ENCODE measurements at places on chromosomes 7 and 10.

GRCh38 chr10:132059760-132060508 is 5.8 kb upstream of the JAKMIP3 start:
- DNase-seq: no peak

DNA sequence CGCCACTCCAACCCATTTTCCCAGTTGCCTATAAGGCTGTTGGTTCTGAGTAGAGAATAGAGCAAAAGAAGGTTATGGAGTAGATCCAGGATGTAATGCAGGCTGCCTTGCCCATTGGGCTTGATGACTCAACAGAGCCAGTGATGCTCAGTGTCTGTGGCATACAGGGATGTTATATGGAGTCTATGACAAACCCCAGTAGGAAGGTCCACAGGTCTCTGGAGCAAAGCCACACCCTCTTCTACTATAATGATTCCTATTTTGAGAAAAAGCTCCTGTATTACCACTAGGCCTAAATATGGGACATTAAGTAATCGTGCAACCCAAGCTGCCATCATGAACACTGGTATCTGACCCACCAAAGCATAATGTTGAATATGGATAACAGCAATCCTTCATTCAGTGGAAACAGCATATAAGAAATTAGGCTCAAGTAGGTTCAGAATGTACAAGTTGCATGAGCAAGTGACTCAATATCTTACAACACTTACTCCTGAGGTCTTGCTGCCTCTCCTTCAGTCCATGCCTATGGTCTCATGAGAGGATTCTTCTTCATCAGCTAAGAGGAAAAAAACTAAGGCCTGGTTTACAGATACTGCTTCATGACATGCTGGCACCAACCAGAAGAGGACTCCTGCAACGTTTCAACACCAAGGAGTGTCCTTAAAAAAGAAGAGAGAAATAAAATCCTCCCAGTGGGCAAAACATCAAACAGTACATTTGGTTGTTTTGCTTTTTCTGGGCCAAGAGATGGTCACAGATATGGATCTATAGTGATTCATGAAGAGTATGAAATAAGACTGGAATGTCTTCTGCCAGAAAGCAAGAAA is 14.8 kb upstream of the FHIP2A start:
- DNase-seq: no peak

DNA sequence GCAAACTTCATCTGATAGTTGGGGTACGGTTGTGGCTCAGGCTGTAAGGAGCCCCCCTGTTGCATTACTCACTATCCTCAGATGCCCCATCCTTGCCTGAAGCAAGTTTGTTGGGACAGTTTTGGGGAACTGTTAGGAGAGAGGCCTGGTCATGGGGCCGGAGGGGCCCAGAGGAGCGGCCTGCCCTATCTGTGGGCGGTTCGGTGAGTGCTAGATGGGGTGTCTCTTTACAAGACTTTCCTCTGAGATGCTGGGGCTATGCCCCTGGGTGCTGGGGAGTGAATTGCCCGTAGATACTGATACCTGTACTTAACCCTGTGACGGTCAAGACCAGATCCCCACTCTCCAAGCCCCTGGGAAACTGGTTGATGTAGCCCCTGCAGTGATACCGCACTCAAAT is 12.4 kb downstream of the CUX1 start:
- no peak for DNase-seq

DNA sequence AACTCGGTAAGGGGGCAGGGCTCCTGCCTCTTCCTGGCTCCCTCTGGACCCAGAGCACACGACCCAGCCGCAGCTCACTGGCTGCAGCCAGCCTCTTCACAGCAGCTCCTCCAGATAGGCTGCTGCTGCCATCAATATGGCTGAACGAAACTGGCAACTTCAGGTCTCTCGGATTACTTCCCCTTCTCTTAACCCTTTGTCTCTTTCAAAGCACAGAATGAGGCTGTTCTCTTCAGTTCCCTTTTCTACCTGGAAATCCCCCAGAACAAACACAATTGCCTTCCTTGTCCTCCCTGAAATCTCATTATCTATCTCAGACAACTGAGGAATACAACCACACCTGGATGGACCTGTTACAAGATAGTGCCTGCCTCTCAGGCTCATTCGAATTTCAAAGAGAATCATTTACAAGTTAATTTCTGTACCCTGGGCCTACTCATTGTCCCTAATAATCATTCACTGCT is 193.4 kb upstream of the MBL2 start:
- DNase-seq: peak; percentile 44

- DNase-seq: no peak
Observed at GRCh38 chr10:97546456-97547270, 25.9 kb upstream of the ANKRD2 start.

DNA sequence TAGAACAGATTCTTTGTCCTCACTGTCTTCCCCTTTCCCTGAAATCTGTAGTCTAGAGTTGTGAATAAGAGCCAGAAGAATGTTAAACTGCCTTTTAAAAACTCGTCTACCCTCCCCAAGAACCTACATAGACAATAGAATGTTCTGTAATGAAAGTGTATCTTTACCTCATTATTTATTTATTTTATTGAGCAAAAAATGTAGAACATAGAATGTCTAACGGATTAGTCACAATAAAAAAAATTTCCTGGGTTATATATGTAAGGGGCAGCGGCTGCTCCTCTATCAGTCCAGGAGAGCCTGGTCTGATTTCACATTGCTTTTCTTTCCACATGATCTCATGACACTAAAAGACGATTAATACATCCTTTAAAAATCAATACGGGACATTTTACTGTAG is 135.7 kb downstream of the SDK1 start:
- no peak for DNase-seq

DNA sequence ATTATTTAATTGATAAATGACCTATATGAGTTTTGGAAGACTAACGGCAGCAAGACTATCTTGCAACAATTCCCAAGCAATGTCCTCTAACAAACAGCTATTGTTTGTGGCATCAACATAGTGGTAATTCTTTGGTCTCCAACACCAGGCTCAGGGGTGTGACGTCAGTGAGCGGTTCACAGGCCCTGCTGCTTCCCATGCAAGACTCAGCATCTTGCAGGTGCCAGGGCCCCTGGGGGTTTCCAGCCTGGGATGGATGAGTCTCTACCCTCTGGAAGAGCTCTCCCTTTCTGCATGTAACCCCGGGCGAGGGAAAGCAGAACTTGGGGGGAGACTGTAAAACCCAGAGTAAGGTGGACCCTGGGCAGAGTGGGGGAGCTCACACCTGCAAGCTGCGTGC is 164.7 kb downstream of the ACTR3B start:
- DNase-seq: no peak

GRCh38 chr7:32395168-32395567 is 95.0 kb downstream of the LSM5 start:
- no peak for DNase-seq

- DNase-seq: no peak
Observed at GRCh38 chr7:123995617-123996326, 37.1 kb downstream of the TMEM229A start.

DNA sequence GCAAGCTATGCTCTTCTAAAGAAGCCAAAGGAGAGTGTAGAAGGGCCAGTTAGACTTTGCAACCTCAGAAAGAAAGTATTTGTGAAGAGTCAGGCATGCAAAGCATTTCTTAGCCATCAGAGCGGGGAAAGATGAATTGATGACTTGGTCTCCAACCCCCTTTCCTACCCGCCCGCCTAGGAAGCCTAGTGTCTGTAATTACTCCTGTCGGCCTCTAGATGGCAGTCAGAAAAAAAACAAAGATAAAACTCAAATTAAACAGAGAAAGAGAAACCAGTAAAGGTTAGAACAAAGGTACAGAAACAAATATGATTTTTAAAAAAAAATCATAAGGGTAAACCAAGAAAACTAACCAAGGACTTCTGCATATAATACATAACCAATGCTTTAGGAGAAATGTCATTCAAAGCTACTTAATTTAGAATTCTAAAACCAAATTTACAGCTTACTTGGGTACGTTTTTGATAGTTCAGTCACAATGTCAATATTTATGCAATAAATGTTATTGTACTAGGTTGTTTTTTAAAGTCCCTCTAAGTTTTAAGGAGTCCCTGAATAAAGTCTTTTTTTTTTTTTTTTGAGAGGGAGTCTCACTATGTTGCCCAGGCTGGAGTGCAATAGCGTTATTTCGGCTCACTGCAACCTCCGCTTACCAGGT is 97.6 kb downstream of the LYZL1 start:
- peak; percentile 23 for DNase-seq

- DNase-seq: no peak
Observed at GRCh38 chr10:132293813-132294520, 13.8 kb downstream of the STK32C start.

DNA sequence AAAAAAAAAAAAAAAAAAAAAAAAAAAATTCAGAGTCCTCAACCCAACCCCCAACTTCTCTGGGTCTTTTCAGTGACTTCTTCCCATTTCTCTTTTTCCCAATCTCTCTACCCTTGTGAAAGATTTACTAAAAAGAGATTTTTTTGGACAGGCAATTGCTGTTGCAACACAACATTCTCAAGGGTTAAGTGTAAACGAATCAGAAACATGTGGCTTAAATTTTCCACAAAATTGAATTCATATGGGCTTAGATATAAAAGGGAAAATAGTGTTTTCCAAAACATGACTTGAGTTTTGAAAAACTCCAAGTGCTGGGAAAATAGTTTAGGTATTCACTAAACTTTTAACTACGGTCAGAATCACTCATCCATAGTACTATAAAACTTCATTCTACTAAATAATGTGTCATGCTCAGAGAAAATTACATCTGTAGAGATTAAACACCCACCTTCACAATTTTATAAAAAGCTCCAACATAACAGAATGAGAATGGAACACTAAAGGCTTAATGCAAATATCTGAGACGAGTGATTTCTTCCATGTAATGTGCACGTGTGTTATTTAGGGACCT is 643.1 kb downstream of the PARD3 start:
- DNase-seq: no peak

DNA sequence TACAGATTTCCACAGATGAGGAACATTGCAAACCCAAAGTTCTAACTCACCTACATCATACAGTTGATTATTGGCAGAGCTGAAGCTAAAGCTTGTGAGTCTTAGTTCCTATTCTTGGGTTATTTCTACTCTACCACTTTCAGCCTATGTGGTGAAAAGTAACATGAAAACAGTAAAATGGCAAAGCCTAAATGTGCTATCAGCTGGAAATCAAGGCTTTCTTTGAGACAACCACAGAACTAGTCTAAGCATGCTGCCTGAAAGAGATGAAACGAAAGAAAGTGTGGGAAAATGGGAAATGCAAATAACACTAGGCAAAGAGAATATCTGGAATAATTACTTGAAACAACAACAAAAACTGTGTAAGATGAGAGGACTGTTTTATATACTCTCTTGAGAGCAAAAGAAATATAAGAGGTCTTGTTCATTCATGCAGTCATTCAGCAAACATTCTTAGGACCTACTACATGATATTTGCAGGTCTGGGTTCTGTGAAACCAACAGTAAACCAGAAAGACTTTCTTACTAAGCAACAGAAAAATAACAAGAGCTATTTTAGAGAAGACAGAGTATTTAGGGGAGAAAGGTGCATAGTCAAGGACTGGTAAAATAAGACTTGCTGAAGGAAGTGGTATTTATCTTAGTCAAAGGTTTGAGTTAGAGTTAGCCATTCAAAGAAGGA is 437.1 kb downstream of the HTR7 start:
- no peak for DNase-seq

DNA sequence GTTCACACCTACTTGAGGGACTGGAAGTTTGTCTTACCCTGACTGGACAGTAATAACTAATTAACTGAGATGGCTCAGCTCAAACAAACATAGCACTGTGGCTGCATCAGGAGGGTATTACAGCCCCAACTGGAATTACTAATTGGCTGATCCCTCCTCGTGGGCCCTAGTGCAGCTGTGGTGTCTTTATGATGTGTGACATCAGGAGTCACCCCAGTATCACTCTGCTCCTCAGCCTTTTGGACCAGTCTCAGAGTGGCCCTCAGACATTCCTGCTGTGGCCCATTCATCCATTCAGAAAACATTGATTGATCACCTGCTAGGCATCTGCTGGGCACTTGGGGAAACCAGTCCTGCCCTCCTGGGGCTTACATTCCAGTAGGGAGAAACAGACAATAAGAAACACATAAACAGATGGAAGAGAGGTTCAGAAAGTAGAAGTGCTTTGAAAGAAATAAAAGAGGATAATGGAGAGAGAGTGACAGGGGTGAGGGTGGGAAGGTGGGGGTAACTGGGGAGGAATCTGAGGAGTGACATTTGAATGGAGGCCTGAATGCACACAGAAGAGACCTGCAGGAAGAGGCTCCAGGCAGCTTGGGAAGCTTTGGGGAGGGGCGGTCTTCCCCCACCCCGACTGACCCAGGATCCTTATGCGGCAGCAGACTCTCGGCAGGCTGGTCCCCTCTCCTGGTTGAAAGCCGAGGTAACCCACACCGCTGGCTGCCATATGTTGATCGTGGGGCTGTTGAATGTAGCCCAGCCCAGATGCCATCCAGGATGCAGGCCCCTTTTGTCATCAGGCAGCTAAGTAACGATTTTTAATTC is 113.1 kb downstream of the C10orf105 start:
- no peak for DNase-seq

DNA sequence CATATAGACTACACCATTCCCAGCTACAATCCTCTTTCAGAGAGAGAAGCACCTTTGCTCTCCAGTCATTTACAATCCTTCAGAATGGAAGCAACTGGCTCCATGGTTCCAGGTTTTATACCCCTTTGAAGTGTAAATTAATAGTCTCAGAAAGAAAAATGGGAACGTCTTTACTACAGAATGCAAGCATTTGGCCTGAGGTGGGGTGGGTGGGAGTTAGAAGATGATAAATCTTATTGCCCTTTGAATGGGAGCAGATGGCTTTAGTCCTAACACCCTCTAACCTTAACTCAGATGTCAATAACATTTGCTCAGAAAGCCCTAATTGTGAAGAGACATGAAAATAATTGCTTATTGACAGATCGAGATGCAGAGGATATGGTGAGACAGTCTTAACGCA is 84.2 kb upstream of the KCNMA1 start:
- DNase-seq: no peak

DNA sequence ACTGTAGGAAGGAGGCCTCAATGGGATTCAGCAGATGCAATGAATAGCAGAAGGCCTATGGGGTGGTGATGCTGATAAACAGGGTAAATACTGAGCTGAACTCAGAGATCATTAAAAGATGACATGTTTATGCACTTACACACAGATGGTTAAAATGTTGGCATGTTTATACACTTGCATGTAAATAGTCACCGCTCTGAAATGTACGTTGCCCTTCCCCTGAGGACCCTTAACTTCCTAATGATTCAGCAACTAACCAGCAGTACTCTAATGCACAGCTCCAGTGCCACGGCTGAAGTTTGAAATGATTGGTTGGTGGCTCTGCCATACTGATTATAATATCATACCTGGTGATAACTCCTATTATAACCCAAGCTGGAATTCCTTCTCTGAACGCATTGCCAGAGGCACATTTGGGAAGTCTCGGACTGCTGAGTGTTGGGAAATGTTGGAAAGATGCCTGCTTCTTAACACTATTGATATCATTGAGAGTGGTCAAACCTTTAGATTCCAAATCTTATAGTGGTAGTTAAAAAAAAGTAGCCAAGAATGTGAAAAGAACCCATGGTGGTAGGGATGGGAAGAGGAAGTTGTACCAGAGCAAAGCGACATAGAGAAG is 3.7 kb upstream of the CAV1 start:
- DNase-seq: no peak

- peak; percentile 85 for DNase-seq
Observed at GRCh38 chr7:108455998-108456677, at the start of gene NRCAM. Gene NRCAM (minus strand): TSS chr7:108456436. CDS start chr7:108240064, 216,372 bp downstream.

All from neuronal stem cell (in vitro differentiated cells).